ENCODE measurements at places on chromosomes 2 and 18. TPM values are rescaled to one million over a fixed set of nuclear protein-coding genes. Genes with fewer than 3 reads are reported as not detected.

The MAP2 gene
- 10.7 TPM for total RNA-seq

The ARHGAP25 gene
- 0.10 TPM for total RNA-seq

The MCEE gene
- 23.0 TPM for total RNA-seq

The TUBA3D gene
- total RNA-seq: not detected

The PPP1R1C gene
- 0.07 TPM for total RNA-seq

All from smooth muscle cell of the pulmonary artery (primary cell).